ENCODE measurements at places on chromosomes 5 and 9. TPM values are rescaled to one million over a fixed set of nuclear protein-coding genes. Genes with fewer than 3 reads are reported as not detected.

IGIP gene
- total RNA-seq, result 0.81 TPM

RXFP3 gene
- not detected for total RNA-seq

DNA sequence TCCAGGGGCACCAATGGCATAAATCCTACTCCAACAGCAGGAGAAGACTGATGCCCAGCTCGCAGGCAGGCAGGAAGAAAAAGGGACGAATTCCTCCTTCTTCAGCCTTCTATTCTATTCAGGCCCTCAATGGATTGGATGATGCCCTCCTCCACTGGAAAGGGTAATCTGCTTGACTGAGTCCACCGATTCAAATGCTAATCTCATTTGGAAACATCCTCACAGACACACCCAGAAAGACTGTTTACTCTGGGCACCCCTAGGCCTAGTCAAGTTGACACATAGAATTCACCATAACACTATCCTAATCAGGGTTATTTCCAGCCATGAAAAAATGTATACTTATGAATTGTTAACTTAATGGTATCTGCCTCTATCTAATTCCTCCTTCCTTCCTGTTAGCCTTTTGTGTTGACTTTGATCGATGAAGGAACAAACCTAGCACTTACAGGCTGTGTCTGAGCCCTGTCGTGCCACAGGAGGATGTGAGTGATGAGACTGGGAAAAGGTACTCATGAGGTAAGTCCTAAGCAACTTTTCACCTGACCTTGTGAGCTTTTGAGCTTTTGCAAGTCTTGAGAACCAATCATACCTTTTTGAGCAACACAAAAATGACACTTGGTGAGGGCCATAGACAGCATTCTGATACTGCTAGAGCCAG lies 36.5 kb downstream of the FOXD1 start:
- DNase-seq, result no peak

DNA sequence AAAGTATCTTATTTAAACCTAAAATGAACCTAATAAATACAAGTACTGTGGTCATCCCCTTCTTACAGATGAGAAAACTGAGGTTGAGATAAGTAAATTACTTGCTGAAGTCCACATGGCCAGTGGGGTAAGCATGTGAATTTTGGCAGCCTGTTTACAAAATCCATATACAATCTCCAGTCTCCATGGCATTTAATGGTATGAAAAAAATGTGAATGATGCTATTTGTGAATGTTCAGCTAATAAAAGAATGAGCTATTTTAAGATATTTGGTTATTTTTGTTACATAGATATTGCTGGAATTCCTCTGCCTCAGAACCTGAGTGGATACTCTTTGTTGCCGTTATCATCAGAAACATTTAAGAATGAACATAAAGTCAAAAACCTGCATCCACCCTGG lies 19.3 kb upstream of the GPR150 start:
- DNase-seq, result no peak

DNA sequence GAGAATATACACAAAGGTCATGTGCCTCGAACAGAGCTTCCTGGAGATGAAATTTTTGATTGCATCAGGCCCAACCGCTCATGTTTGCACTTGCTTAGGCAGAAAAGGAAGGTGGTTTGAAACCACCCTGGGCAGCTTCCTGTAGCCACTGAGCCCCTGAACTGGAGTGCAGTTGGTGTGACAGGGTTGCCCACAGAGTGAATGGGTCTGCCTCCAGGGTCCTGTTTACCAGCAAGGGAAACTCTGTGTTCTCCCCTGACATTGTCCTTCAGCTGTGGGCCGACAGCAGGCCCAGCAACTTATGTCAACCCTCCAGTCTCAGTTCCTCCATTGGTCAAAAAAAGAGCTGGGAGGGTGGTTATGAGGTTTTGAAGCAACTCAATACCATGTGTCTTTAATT lies 289.6 kb downstream of the KIF4B start:
- no peak for DNase-seq

DNA sequence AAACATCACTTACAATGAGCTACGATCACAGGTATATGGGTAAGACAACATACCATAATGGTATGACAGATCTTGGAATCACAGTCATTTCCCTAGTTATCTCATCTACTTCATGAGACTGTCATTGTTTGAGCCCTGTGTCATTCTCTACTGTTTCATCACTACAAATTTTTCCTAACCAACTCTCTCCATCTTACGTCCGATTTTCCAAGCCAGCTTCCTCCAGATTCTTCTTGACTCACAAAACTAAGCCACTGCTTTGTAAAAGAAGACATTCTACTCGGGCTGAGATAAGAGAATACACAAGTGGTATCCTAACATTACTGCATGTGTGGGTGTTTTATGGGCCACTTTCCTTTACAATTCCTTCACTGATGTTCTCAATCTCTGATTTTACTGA lies 49.6 kb downstream of the SERINC5 start:
- DNase-seq, result no peak

GRCh38 chr5:3355126-3355525 lies 240.5 kb upstream of the IRX1 start:
- no peak for DNase-seq

- no peak for DNase-seq
Measured at GRCh38 chr5:9888501-9888901, 258.4 kb upstream of the TAS2R1 start.

DNA sequence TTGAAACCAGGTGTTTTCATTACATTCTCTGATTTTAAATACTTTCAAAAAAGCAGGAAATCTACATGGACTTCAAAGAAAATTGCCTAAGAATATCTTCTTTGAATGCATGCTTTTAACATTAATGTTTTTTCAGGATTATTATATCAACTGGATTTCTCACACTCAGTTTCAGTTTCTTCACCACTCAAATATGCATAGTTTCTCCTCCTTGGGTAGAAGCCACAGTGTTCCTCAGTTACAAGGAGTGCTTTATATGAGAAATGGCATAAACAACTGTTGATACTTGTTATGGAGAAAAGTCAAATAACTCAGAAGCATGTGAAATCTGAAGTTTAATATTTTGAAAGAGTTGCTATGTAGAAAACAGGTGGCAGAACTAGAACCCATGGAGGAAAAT lies 196.9 kb downstream of the DMRTA1 start:
- no peak for DNase-seq

- no peak for DNase-seq
Measured at GRCh38 chr5:76942581-76942980, 10.3 kb upstream of the CRHBP start.
